Psoas muscle (tissue), 8 donors: ENCODE measurements at places on chromosomes 4 and X.

- no peak for DNase-seq
Observed at GRCh38 chr4:22991576-22991975, 298.8 kb downstream of the GBA3 start.

DNA sequence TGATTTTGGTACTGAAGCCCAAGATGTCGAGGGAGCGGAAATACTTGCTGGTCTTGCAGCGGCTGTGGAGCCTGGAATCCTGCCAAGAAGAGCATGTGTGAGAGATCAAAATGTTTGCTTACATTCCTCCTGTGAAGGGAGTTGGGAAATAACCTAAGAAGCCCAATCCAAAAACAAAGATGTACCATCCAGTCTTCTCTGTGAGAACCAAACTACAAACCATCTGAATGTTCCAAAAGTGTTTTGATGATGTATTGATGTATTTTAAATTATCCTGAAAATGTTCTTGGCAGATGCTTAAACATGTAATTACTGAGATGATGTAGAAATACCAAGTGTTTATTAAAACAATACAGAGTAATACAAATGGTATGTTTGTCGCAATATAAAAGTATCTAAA is 10.1 kb upstream of the ADH1A start:
- DNase-seq = peak; percentile 82

DNA sequence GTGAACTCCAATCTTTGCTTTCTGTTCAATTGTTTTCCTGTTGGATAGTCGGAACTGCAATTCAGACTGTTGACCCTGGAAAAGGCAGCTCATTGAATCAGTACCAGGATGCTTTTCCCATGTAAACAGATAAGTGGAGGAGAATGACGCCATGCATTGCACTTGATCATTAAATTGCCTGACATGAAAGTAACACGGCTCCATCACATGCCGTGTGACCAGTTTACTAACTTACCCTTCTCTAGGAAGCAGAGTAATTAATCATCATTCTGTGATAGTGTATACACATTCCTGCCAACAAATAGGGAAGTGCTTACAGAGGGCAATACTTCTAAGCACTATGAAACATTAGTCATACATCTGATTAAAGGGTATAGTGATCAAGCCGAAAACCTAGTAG is 101.4 kb downstream of the PPARGC1A start:
- DNase-seq = no peak

DNA sequence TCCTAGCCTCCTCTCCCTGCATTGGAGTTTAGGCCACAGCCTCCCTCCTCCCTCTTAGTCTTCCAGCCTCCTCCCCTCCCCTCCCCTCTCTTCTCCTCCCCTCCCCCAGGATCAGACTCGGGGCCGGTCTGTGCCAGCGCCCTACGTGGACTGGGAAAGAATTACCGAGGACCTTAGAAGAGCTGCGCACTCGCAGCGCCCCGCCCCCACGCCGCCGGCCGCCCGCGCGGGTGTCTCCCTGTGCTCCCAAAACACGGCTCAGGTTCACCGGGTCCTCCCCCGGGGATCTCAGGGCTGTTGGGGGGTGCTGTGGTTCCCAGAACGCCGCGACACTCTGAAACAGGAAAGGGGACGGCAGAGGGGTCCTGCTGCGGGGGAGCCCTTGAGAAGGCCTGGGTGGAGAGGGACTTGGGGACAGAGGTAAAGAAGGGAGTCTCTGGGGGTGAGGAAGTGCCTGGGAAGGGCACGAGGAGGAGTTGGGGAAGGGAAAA is 122.3 kb upstream of the TBL1X start:
- peak; percentile 90 for DNase-seq

DNA sequence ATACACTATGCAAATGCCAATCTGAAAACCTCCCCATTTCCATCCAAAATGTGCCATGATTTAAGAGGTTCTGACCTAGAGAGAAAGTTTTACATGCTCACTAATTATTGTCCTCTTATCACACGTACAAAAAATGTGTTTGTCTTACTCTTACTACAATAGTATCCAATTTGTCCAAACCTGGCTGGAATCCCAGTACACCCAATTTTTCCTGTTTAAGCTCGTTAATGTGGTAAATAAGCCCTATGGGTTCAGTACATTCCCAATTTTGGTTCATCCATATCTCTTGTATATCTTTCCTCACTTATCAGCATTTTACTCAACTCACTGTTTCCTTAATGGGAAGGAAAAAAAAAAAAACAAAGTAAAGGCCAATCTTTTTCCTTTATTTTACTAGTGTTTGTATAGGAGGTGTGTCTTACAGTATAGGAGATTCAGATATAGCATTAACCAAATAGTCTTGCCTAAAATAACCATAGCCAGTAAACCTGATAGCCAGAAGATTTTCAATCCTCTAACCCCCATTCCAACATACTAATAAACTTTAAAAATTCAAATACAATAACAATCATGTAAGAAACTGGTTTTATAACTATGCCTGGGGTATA is 109.8 kb downstream of the PARM1 start:
- DNase-seq = no peak

- no peak for DNase-seq
Observed at GRCh38 chr4:123577225-123577906, 180.8 kb downstream of the SPRY1 start.

DNA sequence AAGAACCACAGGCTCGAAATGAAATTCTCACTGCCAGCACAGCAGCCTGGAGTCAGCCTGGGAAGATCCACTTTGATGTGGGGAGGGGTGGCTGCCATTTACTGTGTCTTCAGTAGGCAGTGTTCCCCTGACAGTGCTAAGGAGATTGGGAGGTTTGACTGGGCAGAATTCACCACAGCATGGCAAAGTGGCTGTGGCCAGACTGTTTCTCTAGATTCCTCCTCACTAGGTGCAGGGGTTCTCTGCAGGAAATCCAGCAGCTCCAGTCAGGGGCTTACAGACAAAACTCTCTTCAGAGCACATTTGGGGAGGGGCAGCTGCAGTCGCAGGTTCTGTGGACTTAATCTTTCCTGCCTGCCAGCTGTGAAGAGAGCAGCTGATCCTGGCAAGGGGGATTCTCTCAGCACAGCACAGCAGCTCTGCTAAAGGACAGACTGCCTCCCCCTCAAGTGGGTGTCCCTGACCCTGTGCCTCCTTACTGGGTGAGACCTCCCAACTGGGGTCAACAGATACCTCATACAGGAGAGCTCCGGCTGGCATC is 1174.0 kb downstream of the RAPGEF2 start:
- DNase-seq = no peak

GRCh38 chr4:171710743-171711142 is 102.5 kb upstream of the GALNTL6 start:
- no peak for DNase-seq

DNA sequence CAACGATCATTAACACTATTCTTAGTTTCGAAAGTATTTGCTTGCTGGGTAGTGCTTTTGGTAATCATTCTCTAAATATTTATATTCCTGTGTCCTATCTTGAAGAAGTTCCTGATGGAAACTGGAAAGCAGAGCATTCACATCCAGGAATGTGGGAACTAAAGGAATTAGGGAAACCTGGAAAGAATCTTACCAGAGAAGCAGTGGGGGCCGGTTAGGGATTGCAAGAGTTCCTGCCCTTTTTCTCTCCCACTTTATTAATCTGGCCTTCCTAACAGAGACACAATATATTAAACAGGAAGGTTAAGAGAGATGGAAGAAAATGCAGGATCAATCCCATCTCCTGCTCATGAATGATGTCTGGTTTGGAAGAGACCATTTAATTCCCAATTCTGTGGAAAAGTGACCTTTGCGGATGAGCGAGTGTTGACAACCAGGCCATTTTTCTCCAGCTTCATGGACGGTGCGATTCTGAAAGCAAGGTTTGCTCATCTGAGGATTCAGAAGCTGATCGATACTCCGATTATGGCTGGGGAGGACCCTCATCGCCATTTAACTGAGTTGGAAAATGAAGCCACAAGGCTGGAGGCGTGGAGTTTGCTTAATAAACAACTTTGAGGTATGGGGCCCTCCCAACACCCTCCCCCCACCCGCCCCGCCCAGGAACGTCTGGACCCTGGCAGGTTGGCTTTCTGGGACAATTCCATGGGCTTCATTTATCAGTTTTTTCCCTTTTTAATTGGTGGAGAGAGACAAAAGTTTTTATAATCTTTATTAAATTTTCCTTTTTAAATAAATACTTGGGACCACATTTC is 52.3 kb downstream of the C4orf51 start:
- DNase-seq = no peak

GRCh38 chr4:19329631-19330030 is 922.1 kb upstream of the SLIT2 start:
- no peak for DNase-seq

- no peak for DNase-seq
Observed at GRCh38 chr4:152599095-152599494, 63.2 kb upstream of the FBXW7 start.

DNA sequence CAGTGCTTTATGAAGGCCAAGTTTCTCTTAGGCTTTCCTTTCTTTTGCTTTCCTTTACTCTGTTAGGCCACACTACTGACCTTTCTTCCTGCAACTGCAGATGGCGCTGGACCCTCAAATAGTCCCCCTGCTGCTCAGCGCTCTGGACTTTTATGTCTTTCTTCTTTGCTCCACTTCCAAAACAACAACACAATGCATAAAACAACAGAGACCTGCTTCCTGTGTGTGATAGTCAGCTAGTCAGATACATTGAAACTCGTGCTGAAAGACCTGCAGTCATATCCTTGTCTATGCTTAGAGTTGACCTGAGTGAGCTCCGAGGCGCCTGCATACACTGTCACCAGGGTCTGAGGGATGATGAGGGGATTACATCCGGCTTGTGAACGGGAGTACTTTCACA is 108.9 kb upstream of the TEX13D start:
- DNase-seq = no peak

GRCh38 chr4:136909626-136910025 is 622.7 kb downstream of the PCDH18 start:
- no peak for DNase-seq

GRCh38 chr4:161186012-161186411 is 977.8 kb downstream of the FSTL5 start:
- no peak for DNase-seq

- DNase-seq = no peak
Observed at GRCh38 chrX:150084496-150085229, 146.4 kb upstream of the EOLA2 start.

DNA sequence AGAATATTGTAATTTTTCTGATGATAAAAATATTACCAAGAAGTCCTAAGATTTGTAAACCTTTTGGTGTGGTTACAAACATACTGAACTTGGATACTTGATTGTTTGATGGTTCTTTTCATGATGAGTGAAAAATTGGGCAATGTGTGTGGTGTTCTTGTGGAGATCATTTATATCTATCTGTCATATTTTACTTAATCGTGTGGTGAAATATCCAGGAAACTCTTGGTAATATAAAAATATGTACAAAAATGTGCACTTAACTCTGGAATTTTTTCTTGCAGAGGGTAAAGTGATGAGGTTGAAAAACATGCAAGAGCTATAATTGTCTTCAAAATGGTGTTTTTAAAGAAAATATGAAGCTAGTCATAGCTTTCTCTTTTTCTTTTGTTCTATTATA is 2.8 kb downstream of the DCUN1D4 start:
- DNase-seq = no peak

DNA sequence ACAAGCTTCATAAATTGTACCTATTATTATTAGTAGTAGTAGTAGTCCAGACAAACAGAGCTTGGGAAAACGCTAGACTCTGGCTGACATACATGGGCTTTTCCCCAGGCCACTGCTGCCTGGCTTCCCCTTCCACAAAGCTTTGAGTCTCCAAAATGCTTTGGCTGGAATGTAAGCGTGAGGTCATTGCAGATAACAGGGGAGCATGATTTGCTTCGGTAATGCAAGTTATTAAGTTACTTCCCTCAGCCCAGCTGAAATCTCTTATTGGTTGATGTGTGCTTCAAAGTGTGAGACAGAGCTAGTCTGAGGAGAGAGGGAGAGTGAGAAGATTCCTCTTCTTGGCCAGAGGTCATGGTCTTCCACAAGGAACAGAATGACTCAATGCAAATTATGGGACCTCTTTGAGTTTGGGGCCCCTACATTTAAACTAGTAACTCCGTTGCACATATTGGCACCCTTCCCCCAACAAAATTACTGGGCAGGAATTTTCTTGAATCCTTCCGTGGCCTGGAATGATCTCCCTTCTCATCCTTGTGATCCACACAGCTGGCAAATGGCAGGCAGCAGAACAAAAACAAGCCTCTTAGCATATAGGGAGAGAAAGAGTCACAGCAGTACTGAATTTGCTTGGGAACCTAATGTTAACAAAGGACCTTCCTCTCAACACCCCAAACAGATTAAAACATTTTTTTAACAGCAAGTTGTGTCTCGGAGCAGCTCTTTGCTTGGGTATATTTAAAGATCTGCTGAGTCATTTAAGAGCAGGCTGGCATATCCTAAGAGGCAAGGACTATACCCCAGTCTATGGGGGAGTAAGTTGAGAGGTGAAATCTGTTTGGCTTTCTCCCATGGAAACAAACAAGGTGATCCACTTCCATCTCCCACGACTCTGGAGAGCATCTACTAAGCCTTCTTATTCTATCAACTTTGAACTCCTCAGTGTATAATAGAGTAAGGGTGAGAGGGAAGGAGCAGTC is 19.9 kb downstream of the AR start:
- DNase-seq = no peak

DNA sequence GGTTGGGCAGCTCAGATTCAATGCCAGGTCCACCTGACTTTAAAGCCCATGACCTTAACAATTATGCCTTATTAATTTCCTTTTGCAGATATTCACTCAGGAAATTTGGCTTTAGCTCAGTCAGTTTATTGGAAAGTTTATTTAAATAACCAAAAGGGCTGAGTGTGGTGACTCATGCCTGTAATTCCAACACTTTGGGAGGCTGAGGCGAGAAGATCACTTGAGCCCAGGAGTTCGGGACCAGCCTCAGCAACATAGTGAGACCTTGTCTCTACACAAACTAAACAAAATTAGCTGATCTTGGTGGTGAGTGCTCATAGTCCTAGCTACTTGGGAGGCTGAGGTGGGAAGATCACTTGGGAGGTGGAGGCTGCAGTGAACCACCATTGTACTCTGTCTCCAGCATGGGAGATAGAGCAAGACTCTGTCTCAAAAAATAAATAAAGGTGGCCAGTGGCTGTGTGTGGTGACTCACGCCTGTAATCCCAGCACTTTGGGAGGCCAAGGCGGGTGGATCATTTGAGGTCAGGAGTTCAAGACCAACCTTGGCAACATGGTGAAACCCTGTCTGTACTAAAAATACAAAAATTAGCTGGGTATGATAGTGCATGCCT is 43.3 kb downstream of the RHOH start:
- no peak for DNase-seq

DNA sequence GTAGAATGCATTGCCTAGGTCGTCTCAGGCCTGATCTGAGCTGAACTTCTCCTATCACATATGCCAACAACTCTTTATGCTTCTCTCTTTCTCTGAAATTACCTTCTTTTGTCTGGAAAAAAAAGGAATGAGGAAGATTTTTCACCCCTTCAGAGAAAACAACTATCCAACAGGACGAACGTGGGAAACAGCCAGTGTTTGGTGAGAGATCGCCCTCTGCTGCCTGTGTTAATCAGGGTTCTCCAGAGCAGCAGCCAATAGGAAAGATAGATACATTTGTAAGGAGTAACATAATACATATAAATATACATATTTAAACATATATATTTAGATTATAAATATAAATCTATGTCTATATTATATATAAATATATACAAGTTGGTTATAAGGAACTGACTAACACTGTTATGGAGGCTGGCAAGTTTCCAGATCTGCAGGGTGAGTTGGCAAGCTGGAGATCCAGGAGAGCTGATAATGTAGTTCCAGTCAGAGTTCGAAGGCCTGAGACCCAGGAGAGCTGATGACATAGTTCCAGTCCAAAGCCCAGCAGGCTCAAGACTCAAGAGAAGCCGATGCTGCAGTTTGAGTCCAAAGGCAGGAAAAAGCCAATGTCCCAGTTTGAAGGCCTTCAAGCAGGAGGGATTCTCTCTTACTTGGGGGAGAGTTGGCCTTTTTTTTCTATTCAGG is 13.3 kb downstream of the CETN2 start:
- DNase-seq = no peak
